CD4-positive, alpha-beta T cell treated with Interleukin-1 beta for 1 hour (primary cell): ENCODE measurements at places on chromosomes 3 and 15.

- no peak for DNase-seq
Measured at GRCh38 chr15:84766461-84767035, 18.2 kb downstream of the ZNF592 start.

DNA sequence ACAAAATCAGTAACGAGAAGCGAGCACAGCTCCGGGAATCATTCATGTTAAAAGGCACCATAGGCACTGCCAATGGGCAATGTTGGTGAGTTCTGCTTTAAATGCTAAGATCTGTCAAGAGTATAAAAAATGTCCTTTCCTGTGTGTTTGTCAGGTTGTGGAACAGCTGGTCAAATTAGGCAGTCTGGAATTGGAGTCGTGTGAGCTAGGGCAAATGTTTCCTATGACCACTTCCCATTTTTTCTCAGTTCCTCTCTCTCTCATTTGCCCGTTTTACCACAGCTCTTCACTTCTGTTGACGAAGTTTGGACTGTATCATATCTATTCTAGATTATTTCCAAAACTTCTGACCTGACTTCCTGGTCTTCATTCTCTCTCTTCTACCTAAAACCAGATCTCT is 60.8 kb upstream of the GOLIM4 start:
- no peak for DNase-seq

DNA sequence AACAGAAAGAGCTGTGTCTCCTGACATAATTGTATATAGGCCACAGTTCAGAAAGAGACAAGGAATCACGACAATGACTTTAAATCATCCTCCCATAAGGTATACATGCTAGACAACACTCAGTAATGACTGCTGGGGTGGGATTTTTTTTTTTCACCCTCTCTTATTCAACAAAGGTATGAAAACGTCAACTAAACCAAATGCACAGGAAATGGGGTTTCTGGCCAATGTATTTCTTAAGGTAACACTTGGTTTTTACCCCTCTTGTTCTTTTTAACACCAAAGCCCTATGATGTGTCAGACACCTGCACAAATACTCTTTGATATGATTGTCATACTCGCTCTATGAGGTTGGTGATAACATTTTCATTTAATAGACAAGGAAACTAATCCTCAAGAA is 78.3 kb downstream of the MCF2L2 start:
- no peak for DNase-seq

GRCh38 chr15:92541291-92542200 is 114.0 kb downstream of the FAM174B start:
- DNase-seq, result no peak

DNA sequence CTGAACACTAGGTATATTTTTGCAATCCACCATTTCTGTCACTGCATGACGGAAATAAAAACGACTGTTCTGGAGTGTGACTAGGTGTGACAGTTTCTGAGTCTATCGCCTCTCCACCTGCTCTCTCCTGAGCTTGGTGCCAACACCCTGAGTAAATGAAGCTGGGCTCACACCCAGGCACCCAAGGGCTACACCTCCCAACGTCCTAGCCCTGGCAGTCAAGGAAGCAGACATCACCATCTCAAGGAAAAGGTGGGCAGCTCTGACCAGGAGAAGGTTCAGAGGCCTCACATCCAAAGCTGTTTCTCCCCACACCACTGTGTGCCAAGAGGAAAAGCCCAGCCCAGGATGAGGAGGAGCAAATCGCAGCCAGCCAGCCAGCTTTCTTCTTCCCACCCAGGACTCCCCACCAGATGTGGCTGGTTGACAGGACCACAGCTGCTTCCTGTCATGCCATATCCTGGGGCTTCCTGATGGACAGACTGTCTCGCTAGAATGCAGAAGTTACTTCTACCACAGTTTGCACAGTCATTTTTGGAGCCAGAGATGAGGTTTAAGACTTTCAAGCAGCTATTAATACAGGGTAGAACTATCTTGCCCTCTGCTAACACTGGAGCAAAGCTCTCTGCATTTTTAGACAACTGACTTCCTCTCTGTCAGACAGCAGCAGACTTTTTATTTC is 3.3 kb downstream of the SCAMP2 start:
- DNase-seq, result peak; percentile 56
